D721Med (cell line): ENCODE measurements at places on chromosomes 5 and 9.

GRCh38 chr5:143331956-143332355 lies 71.5 kb downstream of the NR3C1 start:
- no peak for DNase-seq

DNA sequence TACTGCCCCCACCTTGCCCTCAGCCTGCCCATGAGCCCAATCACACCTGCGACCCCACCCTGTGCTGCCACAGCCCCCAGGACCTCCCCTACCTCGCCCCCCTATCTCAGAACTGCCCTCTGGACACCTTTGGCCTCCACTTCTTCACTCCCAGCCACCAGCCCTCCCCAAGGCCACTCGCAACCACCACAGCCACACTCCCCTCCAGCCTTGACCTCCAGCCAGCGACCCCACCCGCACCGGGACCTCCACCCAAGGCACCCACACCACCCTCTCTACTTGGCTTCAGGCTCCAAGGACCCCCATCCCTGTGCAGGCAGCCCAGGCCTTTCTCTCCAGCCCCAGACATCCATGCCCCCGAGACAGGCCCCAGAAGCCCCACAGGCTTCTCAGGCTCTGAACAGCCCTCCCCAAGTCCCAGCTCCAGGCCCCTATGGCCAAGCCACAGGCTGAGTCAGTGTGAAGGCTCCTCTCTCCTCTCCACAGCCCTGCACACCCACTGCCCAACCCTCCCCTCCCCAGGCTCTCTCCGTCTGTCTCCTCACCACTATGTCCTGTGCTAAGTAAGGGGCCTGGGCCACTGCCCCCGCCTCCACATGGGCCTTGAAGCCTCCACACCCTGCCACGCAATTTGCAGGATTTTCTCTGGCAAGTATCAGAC lies 2.0 kb downstream of the AK1 start:
- no peak for DNase-seq

- no peak for DNase-seq
Observed at GRCh38 chr5:140261403-140262171, 41.3 kb downstream of the PFDN1 start.

DNA sequence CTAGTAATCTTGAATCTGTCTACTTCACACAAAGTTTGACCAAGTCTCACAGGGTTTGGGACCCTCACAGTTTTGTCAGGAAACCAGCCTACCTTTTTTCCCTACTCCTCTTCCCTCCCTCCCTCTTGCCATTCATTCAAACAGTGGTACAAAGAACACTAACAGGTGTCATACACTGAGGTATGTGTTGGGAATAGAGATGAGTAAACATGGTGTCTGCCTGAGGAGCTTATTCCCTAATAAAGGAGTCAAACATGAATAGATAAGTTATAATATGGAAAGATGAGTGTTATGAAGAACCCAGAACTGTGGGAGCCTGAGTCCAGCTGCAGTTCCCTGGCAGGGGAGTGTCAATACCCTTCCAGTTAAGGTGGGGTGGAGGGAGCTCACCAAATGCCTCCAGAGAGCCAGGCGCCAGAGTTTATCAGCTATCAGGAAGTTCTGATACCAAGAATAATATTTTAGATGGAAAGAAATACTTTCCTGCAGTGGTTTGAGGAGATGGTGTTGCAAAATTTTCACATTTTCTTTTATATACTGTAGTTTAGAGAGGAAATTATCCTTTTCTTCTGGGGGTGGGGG lies 183.4 kb upstream of the NR3C1 start:
- no peak for DNase-seq

GRCh38 chr5:151432210-151432609 lies 15.2 kb upstream of the SLC36A1 start:
- DNase-seq = no peak

GRCh38 chr9:14313951-14314423 lies at the start of gene NFIB:
Gene NFIB, minus strand, starts transcription at chr9:14314141. Its CDS starts 630 bp downstream, at chr9:14313511.
- no peak for DNase-seq

DNA sequence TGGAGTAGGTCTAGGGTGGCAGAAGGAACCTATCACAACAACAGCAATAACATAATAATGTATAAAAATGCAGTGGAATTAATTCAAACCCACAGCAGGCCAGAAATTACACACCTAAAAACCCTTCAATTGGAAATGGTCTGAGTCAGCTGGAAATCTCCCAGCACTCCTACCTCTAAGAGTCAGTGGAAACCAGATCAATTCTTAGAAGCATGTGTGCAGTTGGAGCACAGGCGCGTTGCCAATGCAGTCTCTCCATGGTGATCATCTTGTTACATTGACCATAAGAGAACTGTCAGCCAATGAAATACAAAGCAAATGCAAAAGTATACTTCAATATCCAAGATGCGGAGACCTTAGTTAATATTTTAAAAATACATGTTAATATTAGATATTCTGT lies 15.1 kb upstream of the CSNK1G3 start:
- no peak for DNase-seq

- no peak for DNase-seq
Observed at GRCh38 chr9:17491780-17492179, 87.1 kb upstream of the SH3GL2 start.

GRCh38 chr9:135639196-135639595 lies at the start of gene GLT6D1:
Gene GLT6D1, minus strand, starts transcription at chr9:135639540. Its CDS starts 353 bp downstream, at chr9:135639187.
- DNase-seq = no peak

GRCh38 chr5:42689391-42689790 lies 67.2 kb upstream of the CCDC152 start:
- DNase-seq = no peak

- peak; percentile 96 for DNase-seq
Observed at GRCh38 chr9:129558551-129559505, 62.1 kb downstream of the C9orf50 start.

GRCh38 chr9:112694706-112695555 lies 23.0 kb downstream of the INIP start:
- DNase-seq = no peak

GRCh38 chr5:9928326-9928725 lies 298.2 kb upstream of the TAS2R1 start:
- DNase-seq = no peak

- DNase-seq = no peak
Observed at GRCh38 chr5:68661237-68661636, 432.6 kb upstream of the SLC30A5 start.

DNA sequence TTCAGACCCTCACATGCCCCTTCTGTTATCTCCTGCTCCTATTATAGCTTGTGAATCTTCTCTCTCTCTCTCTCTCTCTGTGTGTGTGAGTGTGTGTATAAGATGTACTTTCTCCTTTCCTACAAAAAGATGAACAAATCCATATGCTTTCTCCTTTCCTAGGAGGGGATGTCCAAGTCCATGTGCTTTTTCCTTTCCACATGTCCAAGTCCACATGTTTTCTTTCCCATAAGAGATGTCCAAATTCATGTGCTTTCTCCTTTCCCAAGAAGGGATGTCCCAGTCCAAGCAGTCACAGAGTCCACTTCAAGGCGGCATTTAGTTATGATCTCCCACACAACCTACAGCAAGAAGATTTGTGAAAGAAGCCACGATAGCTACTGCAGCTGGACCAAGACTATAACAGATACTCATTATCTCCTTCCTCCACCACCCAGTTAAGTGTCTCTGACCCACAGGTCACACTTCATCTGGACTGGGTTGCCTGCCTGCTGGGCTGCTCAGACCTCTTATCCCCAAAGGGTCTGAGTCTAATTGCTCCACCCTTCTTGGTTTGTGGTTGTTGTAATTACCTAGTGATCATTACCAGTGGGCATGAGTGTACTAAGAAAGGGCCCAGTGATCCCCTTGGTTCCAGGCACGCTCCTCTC lies 18.4 kb upstream of the FOXI1 start:
- DNase-seq = no peak

DNA sequence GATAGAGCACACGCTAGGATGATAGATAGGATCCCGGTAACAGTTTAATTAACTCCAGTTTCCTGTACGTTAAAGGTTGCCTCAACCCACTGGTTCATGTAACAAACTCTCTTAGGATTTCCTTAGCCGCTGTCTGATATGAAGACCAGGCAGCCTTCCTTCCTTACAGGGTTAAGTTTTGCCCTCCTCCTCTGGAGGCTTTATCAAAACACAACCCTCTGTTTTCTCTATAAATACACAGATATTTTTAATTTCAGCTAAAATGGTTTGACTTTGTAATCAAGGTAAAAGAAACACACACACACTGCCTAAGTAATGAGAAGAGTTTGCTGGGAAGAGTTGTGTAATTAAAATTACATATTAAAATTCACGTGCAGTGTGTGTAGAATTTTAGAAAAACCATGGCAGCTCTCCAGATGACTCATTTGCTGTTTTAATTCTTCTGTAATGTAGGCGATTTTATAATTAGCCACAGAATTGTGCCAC lies 369.8 kb downstream of the CSNK1G3 start:
- no peak for DNase-seq

- DNase-seq = no peak
Observed at GRCh38 chr9:128408963-128409431, 11.7 kb upstream of the CERCAM start.

DNA sequence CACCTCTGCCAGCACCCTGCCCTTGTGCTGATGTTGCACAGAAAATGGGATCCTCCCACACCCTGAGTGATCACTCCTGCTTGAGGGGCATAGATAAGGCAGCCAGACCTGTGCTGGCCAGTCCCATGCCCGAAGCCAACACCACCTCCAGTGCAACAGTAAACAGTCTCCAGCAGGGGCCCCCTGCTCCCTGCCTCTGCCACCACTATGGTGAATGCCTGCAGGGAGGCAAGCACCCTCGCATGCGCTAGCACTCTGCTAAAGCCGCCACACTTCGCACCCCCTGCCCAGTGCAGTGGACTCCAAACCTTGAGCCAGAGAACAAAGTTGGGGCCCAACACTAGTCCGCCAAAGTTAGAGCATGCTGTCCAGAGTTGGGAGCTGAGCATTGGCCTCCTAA lies 118.7 kb downstream of the PJA2 start:
- DNase-seq = no peak

DNA sequence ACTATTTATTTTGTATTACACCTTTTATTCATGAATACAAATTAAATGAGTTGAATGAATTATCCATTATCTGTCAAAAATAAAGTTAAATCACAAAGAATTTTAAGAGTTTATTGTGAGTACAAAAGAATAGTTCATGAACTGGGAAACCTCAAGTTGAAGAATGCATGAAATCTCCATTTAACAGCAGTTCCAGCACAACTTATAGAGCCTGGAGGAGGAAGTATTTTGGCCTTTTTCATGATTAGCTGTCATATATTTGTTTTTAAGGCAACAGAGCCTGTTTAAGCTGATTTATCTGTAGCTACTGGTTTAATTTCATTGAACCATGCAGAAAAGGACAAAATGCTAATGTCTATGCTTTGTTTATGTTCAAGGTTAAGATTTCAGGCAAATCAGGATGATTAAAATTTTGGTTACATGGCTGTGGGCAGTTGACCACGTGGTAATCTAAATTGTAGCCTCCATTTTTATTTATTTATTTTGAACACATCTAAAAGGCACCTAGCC lies 12.2 kb downstream of the SPINK1 start:
- DNase-seq = no peak

DNA sequence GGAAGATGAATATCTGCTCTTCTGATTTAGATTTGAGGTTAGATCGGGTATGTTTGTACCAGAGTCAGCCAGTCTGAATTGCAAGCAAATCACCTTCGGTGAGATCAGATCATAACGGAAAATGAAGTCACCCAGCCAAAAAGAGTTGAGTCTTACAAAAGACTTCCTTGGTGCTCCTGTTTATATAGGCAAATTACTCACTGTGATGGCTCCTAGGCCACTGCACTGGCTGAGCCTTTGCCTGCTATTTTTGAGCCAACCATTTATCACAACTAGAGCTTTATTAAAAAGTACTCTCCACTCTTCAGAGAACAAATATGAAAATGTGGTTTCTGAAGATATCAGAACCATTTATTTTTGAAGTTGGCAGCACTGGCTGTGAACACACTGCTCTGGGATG lies 277.7 kb upstream of the PCSK5 start:
- DNase-seq = no peak

DNA sequence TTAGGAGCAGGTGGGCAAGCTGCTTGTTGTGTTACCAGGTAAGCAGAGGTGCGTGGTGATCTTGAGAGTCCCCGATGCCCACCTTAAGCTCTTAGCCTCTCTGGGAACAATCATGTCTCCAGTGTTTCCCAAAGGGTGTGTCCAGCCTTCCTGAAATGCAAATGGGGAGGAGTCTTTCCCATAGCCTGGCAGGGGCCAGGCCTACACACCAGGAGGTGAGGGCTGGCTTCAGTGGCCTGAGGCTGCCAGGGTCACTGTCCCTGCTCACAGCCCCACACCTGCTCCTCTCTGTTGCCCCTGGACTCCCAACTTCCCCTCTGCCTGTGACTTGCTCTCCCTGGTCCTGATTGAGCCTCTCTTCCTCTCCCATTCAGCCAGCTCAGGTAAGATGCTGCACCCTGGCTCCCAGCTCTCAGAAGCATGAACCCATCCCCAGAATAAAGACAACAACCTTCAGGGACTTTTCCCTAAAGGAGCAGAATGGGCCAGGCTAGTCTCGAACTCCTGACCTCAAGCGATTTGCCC lies 65.7 kb upstream of the PHYKPL start:
- DNase-seq = no peak

GRCh38 chr5:146799671-146800070 lies 78.9 kb downstream of the PPP2R2B start:
- DNase-seq = no peak

DNA sequence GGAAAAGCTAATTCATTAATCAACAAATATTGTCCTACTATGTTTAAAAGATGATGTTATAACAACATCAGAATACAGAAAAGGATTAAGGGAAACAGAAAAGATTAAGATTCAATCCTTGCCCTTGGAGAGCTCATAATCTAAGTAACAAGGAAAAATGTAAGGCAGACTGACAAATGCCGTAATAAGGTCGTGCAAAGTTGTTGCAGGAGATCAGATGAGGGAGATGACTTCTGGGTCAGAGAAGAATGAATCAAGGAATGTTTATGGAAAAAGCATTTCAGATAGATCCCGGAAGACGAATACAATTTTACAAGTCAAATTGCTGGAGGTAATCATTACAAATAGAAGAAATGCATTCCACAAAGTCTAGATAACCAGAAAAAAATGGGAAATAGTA lies 6.4 kb downstream of the ADAMTS6 start:
- DNase-seq = no peak

DNA sequence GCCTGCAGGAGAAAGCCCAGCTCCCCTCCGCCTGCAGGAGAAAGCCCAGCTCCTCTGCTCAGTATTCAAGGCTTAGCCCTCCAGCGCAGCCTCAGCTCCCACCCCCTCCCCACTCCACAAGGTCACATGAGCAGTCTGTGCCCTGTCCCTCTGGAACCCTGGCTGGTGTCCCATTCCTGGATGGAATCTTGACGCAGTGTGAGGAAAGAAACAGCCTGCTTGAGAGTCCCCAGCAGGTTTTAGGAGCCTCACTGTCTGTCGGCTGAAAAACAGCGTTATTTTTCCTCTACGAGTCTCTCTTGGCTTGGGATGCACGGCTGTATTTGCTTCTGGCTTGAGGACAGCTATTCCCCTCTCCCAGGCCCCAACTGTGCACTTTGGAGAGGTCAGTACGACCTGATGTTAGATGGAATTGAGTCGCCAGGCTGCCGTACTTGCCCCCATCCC lies 210.1 kb upstream of the TRIM32 start:
- DNase-seq = no peak

DNA sequence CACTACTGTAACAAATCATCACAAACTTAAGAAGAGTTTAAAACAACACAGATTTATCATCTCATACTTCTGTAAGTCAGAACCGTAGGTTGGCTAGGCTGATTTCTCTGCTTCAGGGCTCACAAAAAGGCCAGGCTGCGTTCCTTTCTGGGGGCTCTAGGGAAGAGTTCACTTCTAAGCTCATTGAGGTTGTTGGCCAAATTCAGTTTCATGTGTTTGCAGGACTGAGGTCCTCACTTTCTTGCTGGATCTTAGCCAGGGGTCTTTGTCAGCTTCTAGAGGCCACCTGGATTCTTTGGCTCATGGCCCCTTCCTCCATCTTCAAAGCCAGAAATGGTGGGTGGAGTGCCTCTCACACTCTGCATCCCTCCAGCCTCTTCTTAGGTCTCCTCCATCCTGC lies 76.0 kb downstream of the ACTBL2 start:
- no peak for DNase-seq
